SK-N-SH (cell line): ENCODE measurements at places on chromosomes 7 and 10. TPM values are rescaled to one million over a fixed set of nuclear protein-coding genes. Genes with fewer than 3 reads are reported as not detected.

Gene OR2A42
- polyA plus RNA-seq = not detected in 2 replicates

Gene TMEM196
- not detected in 2 replicates for polyA plus RNA-seq

Gene MEIG1
- 0.42 and 0.43 TPM in 2 replicates for polyA plus RNA-seq

Gene GIMAP7
- polyA plus RNA-seq = not detected in 2 replicates

Gene CHAT
- 0.08 TPM in 1 of 2 replicates, not detected in the other for polyA plus RNA-seq

- no peak for DNase-seq
Observed at GRCh38 chr7:39602351-39602750, 21.0 kb upstream of the RALA start.

GRCh38 chr10:78876449-78876848 is 192.3 kb upstream of the ZMIZ1 start:
- DNase-seq = no peak

GRCh38 chr10:31745612-31746376 is 182.8 kb downstream of the ARHGAP12 start:
- no peak for DNase-seq

DNA sequence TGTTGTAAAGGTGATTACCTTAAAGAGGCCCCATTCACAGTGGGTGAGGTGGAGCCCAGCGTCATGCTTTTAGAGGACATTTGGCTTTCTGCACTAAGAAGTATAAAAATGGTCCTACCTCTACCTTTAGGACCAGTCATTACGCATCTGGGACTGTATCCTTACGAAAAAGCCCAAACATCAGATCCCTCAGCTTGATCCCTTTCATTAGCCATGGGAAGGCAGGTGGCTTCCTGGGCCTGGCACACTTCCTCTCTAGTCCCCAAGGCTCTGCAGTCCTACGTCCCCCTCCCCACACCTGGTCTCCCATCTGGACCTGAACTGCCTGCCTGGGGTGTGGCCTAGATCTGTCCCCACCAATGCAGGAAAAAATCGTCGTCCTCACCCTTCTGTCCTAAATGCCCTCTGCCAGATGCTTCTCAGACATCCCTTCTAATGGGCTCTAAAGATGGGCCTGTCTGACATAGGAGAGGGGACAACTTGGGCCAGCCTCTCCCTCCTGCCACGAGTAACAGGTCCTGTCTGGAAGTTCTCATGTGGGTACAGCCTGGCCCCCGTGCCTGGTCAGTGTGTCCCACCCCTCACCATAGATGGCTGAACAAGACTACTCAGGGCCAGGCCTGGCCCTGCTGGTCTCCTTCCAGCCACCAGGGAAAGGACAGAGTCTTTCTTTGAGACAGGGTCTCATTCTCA is 11.8 kb upstream of the SLC18A3 start:
- no peak for DNase-seq

- DNase-seq = peak; percentile 99
Observed at GRCh38 chr10:102461187-102462054, 10.1 kb upstream of the C10orf95 start.
